ENCODE measurements at places on chromosomes 2 and 18. TPM values are rescaled to one million over a fixed set of nuclear protein-coding genes. Genes with fewer than 3 reads are reported as not detected.

Gene GKN1
- not detected for total RNA-seq

Gene TGFA
- total RNA-seq, result 0.64 TPM

DNA sequence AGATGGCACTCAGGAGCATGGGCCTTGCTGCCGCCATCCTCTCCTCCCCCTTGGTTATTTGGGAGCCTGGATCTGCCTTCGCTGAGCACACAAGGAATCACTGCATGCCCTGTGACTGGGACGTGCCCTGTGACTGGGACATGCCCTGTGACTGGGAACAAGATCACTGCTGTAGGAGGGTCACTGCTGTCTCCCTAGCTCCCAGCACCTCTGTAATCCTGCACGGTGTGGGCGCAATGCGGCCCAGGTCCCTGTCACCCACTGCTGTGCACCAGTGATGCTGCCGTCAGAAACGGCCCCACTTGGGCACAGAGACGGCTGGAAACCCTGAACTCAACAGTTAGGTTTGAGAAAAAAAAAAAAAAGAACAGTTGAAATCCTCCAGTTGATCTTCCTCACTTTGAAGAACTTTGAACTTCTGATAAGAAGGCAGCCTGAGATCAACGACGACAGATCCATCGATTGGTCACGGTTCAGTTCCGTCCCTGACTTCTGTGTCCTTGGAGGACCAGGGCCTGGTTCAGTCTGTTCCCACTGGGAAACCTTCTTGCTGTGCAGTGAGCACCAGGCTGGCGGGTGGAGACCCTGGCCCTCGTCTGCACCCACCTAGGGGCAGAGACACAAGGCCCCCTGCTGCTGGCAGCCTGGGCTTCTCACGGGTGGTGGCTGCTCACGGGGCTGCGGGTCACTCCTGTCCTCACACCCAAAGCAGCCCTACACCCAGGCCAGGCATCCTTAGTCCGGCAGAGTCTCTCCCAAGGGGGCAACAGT is 125.9 kb downstream of the PXDN start:
- no peaks in the 10 kb centered on the region for H3K4me1 ChIP-seq
- H3K4me3 ChIP-seq, result no peak overlapping the region
- no peak overlapping the region for H3K27ac ChIP-seq
- no peak for DNase-seq

GRCh38 chr2:102235491-102235890 is 48.7 kb downstream of the IL1RL2 start:
- H3K4me3 ChIP-seq, result no peak overlapping the region
- no peaks in the 10 kb centered on the region for H3K36me3 ChIP-seq
- H3K27me3 ChIP-seq, result no peaks in the 10 kb centered on the region
- no peak overlapping the region for H3K27ac ChIP-seq
- H3K4me1 ChIP-seq, result peaks cover 43% of the 10 kb centered on the region
- DNase-seq, result peak; percentile 68

Gene ACMSD
- total RNA-seq, result not detected

DNA sequence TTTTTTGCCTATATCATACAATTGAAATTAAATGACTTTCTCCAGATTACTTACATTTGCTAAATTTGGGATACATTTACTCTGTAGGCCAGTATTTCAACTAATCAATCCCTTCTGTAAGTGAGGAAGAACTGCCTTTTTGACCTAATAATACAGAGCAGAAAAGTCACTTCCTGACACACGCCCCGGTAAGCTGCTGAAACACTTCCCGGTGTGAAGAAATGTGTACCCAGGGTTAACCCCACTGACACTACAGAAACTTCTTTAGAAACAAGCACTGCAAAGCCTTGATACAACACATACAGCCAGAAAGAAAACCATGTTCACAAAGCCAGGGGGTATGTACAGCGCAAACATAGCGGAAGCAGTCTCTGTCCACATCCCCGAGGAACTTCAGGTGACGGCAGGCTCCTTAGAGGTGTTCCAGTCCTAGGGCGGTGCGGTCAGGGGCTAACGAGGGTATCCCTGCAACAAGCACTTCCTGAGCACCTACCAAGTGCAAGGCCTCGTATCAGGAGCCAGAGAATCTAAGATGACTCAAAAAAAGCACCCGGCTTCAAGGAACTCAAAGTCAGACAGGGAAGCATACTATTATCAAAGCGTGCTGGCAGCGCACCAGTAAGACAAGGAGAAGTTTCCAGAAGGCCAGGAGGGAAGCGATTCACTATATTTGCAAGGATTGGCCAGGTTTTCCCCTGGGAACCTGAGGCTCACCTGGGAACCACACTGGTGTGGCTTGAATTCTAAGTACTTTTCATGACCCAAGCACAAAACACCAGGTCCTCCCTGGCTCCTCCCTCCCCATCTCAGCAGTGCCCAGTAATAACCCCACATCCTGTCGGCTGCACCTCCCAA is 46.6 kb downstream of the ZNF516 start:
- H3K4me1 ChIP-seq, result peaks cover 43% of the 10 kb centered on the region
- H3K27me3 ChIP-seq, result peaks cover 3% of the 10 kb centered on the region
- no peak overlapping the region for H3K4me3 ChIP-seq
- no peaks in the 10 kb centered on the region for H3K36me3 ChIP-seq

- no peak overlapping the region for H3K4me3 ChIP-seq
- H3K36me3 ChIP-seq, result no peaks in the 10 kb centered on the region
- no peaks in the 10 kb centered on the region for H3K4me1 ChIP-seq
- no peak for DNase-seq
Measured at GRCh38 chr2:145617906-145618305, 1098.0 kb upstream of the ZEB2 start.

DNA sequence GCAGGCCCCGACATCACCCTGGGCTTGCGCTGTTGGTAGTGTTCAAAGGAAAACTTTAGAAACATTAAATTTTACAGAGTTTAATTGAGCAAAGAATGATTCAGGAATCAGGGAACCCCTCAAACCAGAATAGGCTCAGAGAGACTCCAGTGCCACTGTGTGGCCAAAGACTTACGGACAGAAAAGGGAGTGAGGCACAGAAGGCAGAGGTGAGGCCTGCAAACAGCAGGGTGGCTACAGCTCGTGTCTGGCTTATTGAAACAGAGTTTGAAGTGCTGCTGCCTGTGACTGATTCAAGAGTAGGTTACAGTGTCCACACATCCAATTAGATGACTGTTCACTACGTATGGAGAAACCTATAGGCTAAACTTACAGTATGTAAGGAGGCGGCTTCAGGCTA is 2.4 kb upstream of the CTDP1 start:
- H3K4me1 ChIP-seq, result peaks cover 43% of the 10 kb centered on the region
- no peaks in the 10 kb centered on the region for H3K27me3 ChIP-seq
- H3K4me3 ChIP-seq, result peak overlapping the region; percentile 93
- no peak for DNase-seq
- peaks cover 30% of the 10 kb centered on the region for H3K36me3 ChIP-seq

Gene GAREM1
- 0.31 TPM for total RNA-seq

GRCh38 chr2:121513597-121514333 is 16.9 kb upstream of the RNU4ATAC start:
- no peak overlapping the region for H3K27ac ChIP-seq
- DNase-seq, result no peak
- no peaks in the 10 kb centered on the region for H3K27me3 ChIP-seq

- no peak overlapping the region for H3K4me3 ChIP-seq
- H3K4me1 ChIP-seq, result no peaks in the 10 kb centered on the region
- no peaks in the 10 kb centered on the region for H3K36me3 ChIP-seq
- no peaks in the 10 kb centered on the region for H3K27me3 ChIP-seq
- no peak overlapping the region for H3K27ac ChIP-seq
Measured at GRCh38 chr2:46850742-46851141, 64.9 kb downstream of the MCFD2 start.

DNA sequence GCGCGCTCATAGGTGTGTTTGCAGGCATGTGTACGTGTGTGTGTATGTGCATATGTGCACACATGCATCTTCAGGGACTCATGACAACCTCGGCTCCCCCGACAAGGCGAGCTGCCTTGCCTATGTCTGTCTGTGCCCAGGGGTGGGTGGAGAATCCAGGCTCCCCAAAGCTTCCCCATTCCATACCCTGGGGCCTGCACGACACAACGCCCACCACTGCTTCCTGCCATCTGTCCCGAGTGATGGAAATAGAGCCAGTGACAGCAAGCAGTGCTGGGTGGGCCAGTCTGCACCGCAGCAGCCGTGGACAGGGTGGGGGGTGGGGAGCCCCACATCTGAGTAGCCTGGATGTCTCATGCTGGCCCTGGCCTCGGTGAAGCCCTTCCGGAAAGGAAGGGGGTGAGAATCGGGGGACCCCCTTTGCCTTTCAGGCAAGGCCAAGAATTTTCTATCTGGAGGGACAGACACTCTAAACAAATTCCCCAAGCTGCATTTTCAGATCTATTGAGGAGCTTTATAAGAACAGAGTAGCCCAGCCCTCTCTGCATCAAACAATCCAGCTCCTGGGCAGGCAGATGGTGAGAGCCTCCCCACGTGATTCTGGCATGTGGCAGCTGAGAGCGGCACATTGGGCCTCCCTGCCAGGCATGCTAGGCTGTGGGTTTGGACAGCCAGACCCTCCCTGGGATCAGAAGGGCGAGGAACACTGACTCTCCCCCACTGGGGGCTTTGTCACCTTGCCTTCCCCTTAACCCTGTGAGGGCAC is 4.9 kb downstream of the KCNIP3 start:
- no peaks in the 10 kb centered on the region for H3K4me1 ChIP-seq
- no peak overlapping the region for H3K27ac ChIP-seq
- DNase-seq, result no peak
- no peaks in the 10 kb centered on the region for H3K36me3 ChIP-seq
- H3K27me3 ChIP-seq, result peaks cover 2% of the 10 kb centered on the region
- no peak overlapping the region for H3K4me3 ChIP-seq

Data from activated naive CD4-positive, alpha-beta T cell treated with anti-CD3 and anti-CD28 coated beads for 36 hours (primary cell).